ENCODE measurements at places on chromosomes 2 and 18.
A peak's percentile ranks its signal among the peaks of the same experiment; 100 is the strongest.

- no peak for DNase-seq
Observed at GRCh38 chr2:211417544-211417943, 861.1 kb downstream of the CPS1 start.

GRCh38 chr18:43279015-43279744, 1.9 kb upstream of the SYT4 start:
- peak; percentile 48 for DNase-seq

- DNase-seq: no peak
Observed at GRCh38 chr2:30949435-30949834, 142.2 kb upstream of the CAPN13 start.

- DNase-seq: no peak
Observed at GRCh38 chr18:31553800-31554199, 37.9 kb upstream of the TTR start.

DNA sequence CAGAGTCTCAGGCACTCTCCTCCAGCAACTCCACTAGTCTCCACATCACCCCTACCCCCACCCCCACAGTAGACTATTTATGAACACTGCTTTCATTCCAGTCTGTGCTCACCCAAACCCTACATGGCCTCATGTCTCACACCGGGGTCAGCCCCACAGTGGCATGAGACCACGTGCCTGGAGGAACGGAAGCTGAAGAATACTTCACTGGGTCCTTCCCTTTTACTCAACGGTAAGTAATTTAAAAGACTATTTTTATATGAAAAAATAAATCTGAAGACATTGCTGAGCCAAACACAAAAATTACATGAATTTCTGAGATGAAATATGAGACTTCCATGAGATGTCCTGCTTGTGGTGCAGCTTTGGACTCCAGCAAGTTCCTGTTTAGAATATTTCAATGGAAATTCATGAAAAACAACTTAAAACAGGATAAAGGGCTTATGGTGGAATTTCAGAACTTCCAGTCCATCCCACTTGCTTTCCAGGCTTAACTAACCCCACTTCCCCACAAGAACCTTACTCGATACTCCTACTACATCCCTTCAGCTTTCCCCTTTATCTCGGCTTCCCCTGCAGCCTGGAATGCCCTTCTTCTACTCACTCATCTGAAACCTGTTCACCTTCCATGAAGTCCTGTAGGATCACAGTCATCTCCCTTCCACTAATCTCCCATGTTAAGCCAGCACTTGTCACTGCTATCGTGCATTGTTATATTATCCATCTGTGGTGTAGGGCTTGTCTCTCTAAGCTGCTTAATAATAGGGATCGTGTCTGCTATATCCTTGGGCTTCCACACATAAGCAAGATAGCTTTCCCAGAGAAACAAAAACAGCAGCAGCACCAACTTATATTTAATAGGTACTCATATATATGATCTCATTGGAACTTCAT, 47.9 kb downstream of the SLC14A1 start:
- no peak for DNase-seq

GRCh38 chr18:67670024-67670543, 153.6 kb upstream of the DSEL start:
- no peak for DNase-seq

- no peak for DNase-seq
Observed at GRCh38 chr2:205511221-205511620, 171.1 kb upstream of the NRP2 start.

GRCh38 chr18:54323970-54324369, 33.7 kb downstream of the STARD6 start:
- no peak for DNase-seq

DNA sequence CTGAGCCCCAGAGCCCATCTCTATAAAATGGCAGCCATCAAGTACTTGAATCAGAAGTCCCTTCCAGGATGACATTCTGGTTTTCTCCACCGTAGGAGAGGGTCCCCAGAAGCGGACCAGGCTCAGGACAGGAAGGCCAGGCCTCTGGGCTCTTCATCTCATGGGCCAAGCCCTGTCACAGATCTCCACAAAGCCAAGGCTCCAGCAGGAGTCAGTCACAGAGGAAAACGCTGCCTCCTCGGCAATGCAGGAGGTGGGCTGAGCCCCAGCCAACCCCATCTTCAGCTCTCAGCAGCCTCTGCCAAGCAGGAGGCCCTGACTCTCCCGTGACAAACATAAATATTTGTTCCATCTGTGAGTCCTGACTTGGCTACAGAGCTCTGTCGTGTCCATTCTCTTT, 39.4 kb upstream of the GPAT2 start:
- no peak for DNase-seq

DNA sequence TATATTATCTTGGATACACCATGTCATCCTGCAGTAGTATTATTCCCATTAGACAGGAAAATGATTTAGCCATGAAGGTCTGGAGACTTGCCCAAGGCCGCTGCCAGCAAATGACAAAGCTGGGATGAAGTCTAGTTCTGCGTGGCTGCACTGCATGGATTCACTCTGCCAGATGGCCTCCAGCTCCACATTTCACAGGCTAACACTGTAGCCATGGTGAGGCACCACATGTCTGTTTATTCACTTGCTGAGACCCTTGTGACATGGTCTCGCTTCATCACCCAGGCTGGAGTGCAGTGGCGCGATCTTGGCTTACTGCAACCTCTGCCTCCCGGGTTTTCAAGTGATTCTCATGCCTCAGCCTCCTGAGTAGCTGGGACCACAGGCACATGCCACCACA, 31.5 kb upstream of the SCG2 start:
- no peak for DNase-seq
